ENCODE measurements at places on chromosomes 5 and 9.

DNA sequence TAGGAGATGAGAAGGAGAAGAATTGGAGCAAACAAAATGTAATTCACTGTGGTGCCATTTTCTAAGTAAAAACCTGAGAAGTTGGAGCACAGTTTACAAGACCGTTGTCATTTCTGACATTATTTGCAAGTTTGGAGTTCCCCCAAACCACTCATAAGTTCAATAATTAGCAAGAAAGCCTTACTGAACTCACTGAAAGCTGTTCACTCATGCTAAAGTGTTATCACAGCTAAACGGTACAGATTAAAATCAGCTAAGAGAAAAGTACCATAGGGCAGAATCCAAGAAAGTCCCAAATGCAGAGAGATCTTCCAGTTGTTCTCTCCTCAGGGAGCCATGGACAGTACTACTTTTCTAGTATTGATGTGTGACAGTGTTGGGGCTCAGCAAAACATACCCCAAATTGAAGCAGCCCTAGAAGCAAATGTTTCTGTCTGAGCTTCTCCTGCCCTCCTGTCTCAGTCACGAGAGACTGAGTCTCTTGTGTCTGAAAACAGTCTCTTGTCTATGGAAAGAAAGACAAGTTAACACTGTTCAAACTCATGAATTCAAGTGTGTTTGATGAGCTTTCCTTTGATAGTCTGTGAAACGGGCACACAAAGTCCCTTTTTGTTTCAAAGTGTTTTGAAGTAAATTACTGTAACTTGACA is 221.2 kb downstream of the GABRG2 start:
- DNase-seq = no peak

GRCh38 chr9:93185266-93186214 is 1.6 kb downstream of the WNK2 start:
- peak; percentile 16 for DNase-seq

DNA sequence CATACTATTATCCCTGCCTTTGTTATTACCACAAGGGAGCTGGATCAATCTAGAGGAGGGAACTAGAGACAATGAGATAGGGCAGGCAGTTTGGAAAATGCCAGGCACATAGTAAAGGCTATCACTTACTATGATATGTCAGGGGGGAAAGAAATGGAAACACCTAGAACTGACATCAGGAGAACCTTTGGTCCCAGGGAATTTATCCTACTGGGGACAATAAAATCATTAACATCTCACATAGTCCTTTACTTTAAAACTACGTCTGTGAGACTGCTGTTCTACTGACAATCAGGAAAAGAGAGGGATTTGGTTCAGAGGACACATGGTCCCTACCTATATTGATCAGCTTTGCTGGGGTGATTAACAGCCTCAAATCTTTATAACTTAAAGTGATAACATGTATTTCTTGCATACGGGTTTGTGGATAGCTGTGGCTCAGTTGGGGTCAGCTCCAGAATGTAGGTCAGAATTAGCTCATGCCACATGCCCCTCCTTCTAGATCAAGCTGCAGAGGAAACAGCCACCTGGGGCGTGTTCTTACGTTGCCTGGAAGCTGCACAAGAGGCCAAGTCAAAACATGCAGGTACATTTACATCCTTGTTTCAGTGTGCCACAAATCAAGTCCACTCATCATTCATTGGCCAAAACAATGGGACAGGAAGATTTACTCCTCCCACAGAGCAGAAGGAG is 43.9 kb upstream of the ALDOB start:
- peak; percentile 27 for DNase-seq

DNA sequence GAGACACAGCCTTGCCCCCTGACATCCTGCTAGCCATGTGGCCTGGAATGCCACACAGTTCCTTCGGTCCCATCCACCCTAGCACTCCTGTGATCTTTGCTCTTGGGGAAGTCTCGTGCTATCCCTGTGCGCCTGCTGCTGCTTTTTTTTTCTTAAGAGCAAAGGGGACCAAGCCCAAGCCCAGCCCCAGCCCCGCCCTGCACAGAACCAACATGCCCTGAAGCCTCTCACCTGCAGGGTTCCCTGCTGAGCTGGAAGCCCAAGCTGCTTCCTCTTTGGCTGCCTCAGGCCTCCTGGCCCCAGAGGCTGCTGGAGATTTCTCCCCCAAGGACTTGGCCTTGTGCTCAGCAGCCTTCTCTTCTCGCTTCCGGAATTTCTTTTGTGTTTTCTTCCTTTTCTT is 1.8 kb downstream of the SURF6 start:
- peak; percentile 59 for DNase-seq

- no peak for DNase-seq
Measured at GRCh38 chr5:83777856-83778255, 57.2 kb upstream of the HAPLN1 start.

GRCh38 chr5:124936626-124936933 is 190.1 kb upstream of the ZNF608 start:
- DNase-seq = no peak

- DNase-seq = no peak
Measured at GRCh38 chr9:130292106-130292505, 26.5 kb downstream of the HMCN2 start.

- no peak for DNase-seq
Measured at GRCh38 chr5:73624888-73625287, 1.1 kb upstream of the ARHGEF28 start.

DNA sequence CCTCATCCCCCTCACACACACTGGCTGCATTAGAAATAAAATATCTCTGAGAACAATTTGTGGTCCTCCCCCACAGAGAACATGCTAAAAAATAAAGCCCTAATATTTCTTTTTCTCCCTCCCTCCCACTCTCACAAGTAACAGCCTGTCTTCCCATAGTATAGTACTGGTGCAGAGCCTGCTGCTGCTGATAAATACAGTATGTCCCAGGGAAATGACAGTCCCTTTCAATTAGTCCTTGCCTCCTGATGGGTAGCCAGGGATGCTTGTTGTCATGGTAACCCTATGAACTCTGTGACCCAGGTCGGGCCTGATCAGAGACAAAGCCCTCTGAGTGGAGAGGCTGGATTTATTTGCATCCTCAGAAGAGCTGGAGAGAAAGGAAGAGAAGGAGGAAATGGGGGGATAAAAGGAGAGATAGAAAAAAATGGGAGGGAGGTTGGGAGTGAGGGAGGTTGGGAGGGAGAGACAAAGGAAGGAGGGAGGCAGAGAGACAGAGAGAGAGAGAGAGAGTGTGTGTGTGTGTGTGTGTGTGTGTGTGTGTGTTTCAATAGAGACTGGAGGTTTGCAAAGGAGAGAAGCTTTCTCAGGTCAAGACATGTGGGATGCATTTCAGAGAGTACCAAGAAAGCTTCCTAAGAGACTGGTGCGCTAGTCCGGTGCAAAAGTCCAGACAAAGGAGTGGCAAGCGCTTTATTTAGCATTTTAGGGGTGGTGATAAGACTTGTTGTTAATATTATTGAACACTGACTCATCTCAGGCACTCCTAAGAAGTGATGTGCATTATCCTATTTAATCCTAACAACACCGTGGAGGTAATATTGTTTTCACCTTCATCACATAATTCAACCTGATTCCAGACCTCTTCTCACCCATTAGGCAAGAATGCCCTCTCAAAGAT is 260.8 kb downstream of the FAM114A2 start:
- DNase-seq = no peak

DNA sequence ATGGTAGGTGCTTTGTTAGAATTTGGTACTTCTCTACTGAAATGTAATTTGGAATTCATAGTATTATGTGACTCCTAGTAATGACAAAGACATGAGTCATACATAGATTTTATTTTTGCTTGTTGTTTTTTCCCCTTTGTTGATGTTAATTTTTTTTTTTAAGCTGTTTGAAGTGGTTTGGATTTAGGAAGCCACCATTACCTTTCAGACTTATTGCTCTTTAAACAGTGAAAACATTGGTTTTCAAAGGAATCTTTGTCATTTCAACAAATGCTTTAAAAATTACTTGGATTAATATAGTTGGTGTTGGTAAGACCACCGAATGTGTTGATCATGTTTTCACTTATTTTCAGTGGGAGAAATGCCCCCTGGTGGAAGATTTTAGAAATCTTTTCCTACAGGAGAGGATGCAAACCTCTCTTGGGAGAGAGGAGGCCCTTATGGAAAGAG is 170.1 kb upstream of the PITX1 start:
- DNase-seq = peak; percentile 6

GRCh38 chr5:35869685-35870277 is 13.1 kb downstream of the IL7R start:
- no peak for DNase-seq

GRCh38 chr5:55134053-55134722 is 25.8 kb upstream of the GPX8 start:
- DNase-seq = no peak

DNA sequence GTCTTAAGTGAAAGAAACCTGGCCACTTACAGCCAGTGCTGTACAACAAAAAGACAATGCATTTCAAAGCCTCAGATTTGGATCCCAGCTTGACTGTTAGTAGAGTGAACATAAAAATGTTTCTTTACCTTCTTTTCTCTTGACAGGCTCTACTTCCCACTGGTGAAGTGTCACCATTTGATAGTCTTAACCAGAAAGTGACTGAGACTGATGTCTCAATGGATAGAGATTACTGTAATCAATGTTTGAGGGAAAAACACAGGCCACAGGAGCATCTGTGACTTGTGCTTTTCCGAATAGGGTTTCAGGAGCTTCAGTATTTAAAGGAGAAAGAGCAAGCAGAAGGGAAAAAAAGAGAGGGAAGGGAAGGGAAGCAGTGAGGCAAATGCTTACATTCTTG is 41.7 kb upstream of the STK32A start:
- DNase-seq = no peak

- no peak for DNase-seq
Measured at GRCh38 chr5:58963821-58964220, 380.9 kb downstream of the RAB3C start.

DNA sequence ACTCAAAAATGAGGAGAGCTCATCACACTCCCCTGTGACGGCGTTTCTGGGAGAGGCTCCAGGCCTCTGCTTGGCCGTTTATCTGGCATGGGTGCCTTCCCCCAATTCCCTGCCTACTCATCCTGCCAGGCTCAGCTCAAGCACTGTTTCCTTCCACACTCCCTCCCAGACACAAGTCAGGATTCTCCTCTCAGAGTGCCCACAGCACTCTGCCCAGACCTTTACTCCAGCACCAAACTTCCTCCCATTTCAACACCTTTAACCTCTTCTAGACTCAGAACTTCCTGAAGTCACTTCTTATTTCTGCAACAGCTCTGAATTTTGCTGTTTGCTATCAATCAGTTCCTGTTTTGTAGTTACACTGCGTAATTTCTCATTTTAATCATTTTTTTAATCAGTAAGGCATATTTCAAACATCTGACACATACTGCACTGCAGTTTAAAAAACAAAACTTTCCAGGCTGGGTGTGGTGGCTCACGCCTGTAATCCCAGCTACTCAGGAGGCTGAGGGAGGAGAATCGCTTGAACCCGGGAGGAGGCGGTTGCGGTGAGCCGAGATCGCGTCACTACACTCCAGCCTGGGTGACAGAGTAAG is 16.0 kb downstream of the TRMO start:
- no peak for DNase-seq

DNA sequence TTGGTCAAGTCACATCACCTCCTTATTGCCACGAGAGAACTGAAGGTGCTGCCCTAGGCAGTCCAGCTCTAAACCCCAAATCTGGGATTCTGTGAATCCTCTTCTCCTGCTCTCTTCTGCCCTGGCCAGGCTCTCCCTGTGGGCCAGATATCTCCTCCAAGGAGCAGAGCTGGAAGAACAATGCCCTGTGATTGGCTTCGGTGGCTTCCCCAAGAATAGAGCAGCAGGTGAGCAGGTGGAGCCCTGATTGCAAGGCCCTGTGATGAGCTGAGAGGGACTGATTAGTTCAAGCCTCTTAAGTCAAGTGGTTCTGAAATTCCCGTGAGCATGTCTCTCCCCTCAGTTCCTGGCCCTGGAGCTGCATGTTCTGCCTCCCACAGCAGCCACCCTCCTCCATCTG is 175.3 kb upstream of the BRINP1 start:
- DNase-seq = no peak

DNA sequence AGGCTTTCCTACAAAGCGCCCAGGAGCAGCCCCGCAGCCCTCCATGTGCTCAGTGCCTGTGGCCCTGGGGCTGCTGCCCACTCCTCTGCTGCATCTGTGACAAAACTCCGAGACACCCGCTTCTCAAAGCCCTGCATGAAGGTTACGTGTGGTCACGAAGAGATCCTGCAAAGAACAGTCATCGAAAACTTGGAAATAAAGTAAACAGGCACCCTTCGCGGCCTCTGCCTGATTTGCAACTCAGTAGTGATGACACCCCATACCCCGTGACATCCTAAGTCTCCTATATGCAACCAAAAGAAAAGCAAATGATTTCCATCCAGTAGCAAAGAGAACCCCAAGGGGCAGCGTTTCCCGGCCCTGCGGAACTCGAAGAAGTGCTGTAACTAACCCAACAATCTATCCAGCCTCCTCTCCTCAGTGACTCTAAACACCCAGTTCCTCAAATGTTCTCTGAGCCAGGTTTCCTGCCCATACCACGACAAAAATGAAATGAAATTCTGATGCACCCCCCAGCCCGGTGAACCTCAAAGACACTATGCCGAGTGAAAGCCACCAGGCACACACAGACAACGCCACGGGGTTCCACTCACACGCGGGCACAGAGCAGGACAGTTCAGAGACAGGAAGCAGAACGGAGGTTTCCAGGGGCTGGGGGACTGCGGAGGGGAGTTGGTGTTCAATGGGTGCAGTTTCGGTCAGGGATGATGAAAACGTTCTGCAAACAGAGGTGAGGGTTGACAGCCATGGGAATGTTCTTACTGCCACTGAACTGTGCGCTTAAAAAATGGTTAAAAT is 19.0 kb downstream of the NACC2 start:
- DNase-seq = no peak

GRCh38 chr5:106312360-106312759 is 1358.4 kb downstream of the EFNA5 start:
- no peak for DNase-seq

DNA sequence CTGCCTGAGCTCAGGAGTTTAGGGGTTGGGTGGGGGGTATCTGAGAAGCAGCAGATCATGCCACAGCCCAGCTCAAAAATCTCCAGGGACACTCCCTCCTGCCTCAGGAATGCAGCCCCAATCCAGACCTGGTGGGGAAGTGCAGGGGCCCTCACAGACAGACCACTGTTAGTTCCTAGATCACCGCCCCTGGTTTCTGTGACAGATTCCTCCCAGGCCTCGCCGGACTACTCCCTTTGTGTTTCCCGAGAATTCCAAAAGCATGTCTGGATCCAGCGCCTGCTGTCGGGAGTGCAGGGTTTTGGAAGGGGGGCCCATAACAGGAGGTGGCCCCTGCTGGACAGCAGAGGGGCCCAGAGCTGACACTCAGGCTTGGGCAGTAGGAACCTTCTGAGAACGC is 74.5 kb downstream of the CTSL start:
- no peak for DNase-seq

- DNase-seq = peak; percentile 66
Measured at GRCh38 chr9:109918339-109919163, 138.6 kb downstream of the PALM2AKAP2 start.

DNA sequence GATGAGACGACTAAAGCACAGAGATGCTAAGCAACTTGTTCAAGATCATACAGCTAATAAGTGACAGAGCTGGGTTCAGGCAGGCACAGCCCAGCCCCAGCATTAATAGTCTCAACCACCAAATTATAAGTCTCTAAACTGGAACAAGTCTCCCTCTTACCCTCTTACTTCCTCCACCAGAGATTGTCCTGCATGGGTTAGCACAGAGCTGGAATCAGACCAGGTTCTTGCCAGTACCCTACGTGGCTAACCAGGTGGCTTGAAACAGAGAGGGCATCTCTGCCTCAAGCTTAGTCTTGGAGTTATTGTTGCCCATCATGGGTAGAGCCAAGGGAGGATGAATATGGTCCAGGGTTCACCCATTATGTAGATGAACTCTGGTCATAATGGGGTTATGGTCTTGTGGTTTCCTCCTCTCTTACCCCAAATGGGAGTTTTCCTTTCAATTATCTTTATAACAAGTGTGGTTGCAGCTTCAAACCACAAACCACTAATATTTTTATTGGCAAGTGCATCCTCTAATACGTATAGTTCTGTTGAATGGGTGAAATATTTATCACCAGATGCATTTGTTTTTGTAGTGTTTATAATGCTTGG is 8.3 kb upstream of the XPA start:
- no peak for DNase-seq
